T-helper 17 cell (primary cell): ENCODE measurements at places on chromosomes 11 and 22. TPM values are rescaled to one million over a fixed set of nuclear protein-coding genes. Genes with fewer than 3 reads are reported as not detected.

The ARFIP2 gene
- 58.6 TPM for total RNA-seq

The ART1 gene
- total RNA-seq, result not detected

The SCGB2A2 gene
- total RNA-seq, result not detected

The KCNJ1 gene
- 0.22 TPM for total RNA-seq

The SLC22A6 gene
- total RNA-seq, result not detected

The OR2AG2 gene
- not detected for total RNA-seq

The MPZL2 gene
- total RNA-seq, result 0.99 TPM

- DNase-seq, result no peak
- H3K4me1 ChIP-seq, result peaks cover 13% of the 10 kb centered on the region
- H3K27ac ChIP-seq, result peak overlapping the region; percentile 43
Measured at GRCh38 chr22:18024956-18025720, 777 bp upstream of the MICAL3 start.

DNA sequence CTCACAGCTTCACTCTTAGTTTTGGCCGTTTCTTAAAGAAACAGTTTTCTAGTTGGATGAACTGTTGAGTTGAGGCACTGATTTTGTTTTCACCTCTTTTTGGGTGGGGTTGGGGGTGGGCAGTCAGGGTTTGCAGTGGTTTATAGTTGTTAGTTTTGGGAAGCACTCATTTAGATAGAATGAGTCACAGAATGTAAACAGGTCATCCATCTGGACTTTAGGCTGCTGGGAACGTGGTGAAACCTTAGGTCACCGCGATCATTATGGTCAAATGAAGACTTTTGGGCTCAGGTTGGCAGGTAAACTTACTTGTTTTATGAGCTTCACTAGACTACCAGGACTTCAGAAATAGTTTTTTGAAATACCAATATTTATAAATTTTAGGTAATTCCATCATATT lies 48.4 kb downstream of the CSTPP1 start:
- H3K27me3 ChIP-seq, result no peaks in the 10 kb centered on the region
- no peak for DNase-seq
- peaks cover 10% of the 10 kb centered on the region for H3K4me1 ChIP-seq
- H3K27ac ChIP-seq, result no peak overlapping the region
- no peak overlapping the region for H3K4me3 ChIP-seq
- peaks cover 5% of the 10 kb centered on the region for H3K36me3 ChIP-seq

- H3K4me3 ChIP-seq, result no peak overlapping the region
- H3K4me1 ChIP-seq, result peaks cover 24% of the 10 kb centered on the region
- H3K27me3 ChIP-seq, result no peaks in the 10 kb centered on the region
- peaks cover 2% of the 10 kb centered on the region for H3K36me3 ChIP-seq
- no peak for DNase-seq
- peak overlapping the region; percentile 84 for H3K27ac ChIP-seq
Measured at GRCh38 chr22:21669026-21669425, 3.2 kb downstream of the PPIL2 start.

GRCh38 chr22:33056690-33057089 lies 1.5 kb downstream of the SYN3 start:
- DNase-seq, result no peak
- no peak overlapping the region for H3K27ac ChIP-seq
- H3K4me1 ChIP-seq, result peaks cover 11% of the 10 kb centered on the region

GRCh38 chr11:91093141-91093540 lies 870.3 kb upstream of the CHORDC1 start:
- H3K36me3 ChIP-seq, result no peaks in the 10 kb centered on the region
- no peak overlapping the region for H3K4me3 ChIP-seq
- no peaks in the 10 kb centered on the region for H3K27me3 ChIP-seq
- DNase-seq, result no peak
- no peaks in the 10 kb centered on the region for H3K4me1 ChIP-seq

GRCh38 chr11:120134106-120134930 lies 3.6 kb downstream of the TRIM29 start:
- no peak for DNase-seq
- H3K4me3 ChIP-seq, result no peak overlapping the region
- H3K27me3 ChIP-seq, result peaks cover 25% of the 10 kb centered on the region
- no peak overlapping the region for H3K27ac ChIP-seq
- peaks cover 2% of the 10 kb centered on the region for H3K4me1 ChIP-seq

DNA sequence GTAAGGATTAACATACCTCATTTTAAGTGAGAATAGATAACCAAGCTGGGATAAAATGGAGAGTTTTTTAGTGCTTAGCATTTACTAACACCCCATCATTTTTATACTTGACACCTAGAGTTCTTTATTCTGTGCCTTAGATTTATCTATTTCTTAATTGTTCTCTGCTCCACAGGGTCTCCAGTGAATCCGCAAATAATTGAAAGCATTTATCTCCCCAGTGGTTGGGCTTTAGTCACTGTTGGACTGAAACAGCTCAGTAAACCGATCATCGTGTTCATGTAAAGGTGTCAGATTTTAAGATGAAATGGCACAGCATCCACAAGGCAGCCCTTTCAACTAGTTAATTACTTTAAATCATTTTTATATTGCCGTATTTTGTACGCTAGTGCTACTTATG lies 17.8 kb upstream of the GRIA4 start:
- no peaks in the 10 kb centered on the region for H3K36me3 ChIP-seq
- DNase-seq, result no peak
- no peaks in the 10 kb centered on the region for H3K27me3 ChIP-seq
- no peak overlapping the region for H3K4me3 ChIP-seq
- H3K4me1 ChIP-seq, result no peaks in the 10 kb centered on the region
- H3K27ac ChIP-seq, result no peak overlapping the region

GRCh38 chr22:48359613-48359965 lies 1468.1 kb downstream of the BRD1 start:
- no peak overlapping the region for H3K4me3 ChIP-seq
- no peaks in the 10 kb centered on the region for H3K27me3 ChIP-seq
- no peak for DNase-seq
- H3K27ac ChIP-seq, result no peak overlapping the region
- H3K4me1 ChIP-seq, result no peaks in the 10 kb centered on the region
